ENCODE measurements at places on chromosomes 5 and 9.

DNA sequence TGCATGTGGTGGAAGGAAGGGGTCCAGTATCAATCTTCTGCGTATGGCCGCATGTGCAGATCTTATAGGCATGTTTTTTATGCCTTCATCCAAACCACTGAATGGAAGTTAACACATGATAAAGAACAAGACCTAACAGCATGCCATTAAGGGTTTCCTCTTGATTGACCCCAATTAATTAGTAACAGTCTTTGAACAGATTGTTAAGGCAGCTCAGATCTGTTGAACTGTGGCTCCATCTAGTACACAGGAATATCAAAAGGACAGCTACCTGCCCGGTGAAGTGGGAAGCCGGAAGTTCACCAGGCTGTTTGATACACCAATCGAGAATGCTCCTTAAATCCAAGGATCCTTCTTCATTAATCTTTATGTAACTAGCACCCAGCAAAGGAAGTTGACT lies 159.9 kb upstream of the ADAMTS16 start:
- no peaks in the 10 kb centered on the region for H3K4me1 ChIP-seq
- H3K27me3 ChIP-seq = no peaks in the 10 kb centered on the region
- DNase-seq = no peak
- H3K36me3 ChIP-seq = no peaks in the 10 kb centered on the region
- no peak overlapping the region for H3K4me3 ChIP-seq

GRCh38 chr9:6968271-6968670 lies 210.5 kb downstream of the KDM4C start:
- H3K4me3 ChIP-seq = no peak overlapping the region
- H3K27me3 ChIP-seq = no peaks in the 10 kb centered on the region
- no peaks in the 10 kb centered on the region for H3K36me3 ChIP-seq
- no peaks in the 10 kb centered on the region for H3K4me1 ChIP-seq

GRCh38 chr5:150144879-150145278 lies 10.8 kb downstream of the PDGFRB start:
- H3K27me3 ChIP-seq = no peaks in the 10 kb centered on the region
- H3K4me3 ChIP-seq = no peak overlapping the region
- no peaks in the 10 kb centered on the region for H3K36me3 ChIP-seq
- no peak for DNase-seq
- no peaks in the 10 kb centered on the region for H3K4me1 ChIP-seq

GRCh38 chr5:24817966-24818365 lies 173.2 kb upstream of the CDH10 start:
- H3K4me1 ChIP-seq = no peaks in the 10 kb centered on the region
- H3K4me3 ChIP-seq = no peak overlapping the region
- no peaks in the 10 kb centered on the region for H3K36me3 ChIP-seq
- H3K27me3 ChIP-seq = no peaks in the 10 kb centered on the region
- no peak for DNase-seq
- H3K27ac ChIP-seq = no peak overlapping the region

GRCh38 chr9:34047864-34048726 lies 592 bp downstream of the UBAP2 start:
- H3K27me3 ChIP-seq = no peaks in the 10 kb centered on the region
- H3K27ac ChIP-seq = peak overlapping the region; percentile 81
- peaks cover 3% of the 10 kb centered on the region for H3K4me1 ChIP-seq
- no peaks in the 10 kb centered on the region for H3K36me3 ChIP-seq

DNA sequence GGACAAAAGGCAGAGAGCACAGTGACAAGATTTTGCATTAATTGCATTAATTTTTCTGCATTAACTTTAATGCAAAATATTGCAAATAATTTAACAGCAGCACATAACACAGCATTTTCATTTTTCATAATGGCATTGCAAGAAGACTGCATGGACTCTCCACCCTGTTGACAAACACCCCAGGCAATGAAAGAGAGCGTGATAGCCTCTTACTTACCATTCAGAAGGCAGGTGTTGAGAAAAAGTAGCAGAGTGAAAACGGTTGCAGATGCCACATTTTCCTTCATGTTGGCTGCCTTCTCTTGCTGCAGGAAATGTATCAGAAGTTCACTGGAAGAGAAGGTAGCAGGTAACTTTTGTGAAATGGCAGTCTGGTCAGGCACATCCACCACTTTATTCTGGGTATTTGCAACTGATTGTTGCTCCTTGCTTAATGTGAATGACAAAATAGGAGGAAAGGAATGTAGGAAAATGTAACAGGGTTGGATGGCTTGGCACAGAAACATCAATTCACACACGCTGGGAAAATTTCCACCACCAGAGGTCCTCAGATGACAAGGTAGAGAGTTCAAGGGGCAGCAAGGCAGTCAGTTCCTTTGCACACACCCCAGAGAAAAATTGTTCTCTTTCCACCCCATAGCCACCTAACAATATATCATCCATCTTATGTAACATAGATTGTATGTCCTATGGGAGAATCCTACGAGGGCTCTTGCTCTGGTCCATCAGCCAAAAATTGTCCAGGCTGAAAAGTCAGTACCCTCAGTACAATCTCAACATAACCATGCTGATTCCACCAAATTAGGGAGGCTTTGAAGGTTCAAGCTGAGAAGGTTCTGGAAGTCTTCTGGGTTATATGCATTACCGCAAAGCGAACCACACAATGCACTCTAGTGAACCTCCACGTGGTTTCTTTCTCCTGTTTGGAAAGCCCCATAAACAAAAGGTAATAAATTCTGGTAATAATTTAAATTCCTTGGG lies 41.9 kb upstream of the AGXT2 start:
- H3K4me1 ChIP-seq = no peaks in the 10 kb centered on the region
- no peak overlapping the region for H3K4me3 ChIP-seq
- no peaks in the 10 kb centered on the region for H3K27me3 ChIP-seq
- no peaks in the 10 kb centered on the region for H3K36me3 ChIP-seq
- peak; percentile 82 for DNase-seq

DNA sequence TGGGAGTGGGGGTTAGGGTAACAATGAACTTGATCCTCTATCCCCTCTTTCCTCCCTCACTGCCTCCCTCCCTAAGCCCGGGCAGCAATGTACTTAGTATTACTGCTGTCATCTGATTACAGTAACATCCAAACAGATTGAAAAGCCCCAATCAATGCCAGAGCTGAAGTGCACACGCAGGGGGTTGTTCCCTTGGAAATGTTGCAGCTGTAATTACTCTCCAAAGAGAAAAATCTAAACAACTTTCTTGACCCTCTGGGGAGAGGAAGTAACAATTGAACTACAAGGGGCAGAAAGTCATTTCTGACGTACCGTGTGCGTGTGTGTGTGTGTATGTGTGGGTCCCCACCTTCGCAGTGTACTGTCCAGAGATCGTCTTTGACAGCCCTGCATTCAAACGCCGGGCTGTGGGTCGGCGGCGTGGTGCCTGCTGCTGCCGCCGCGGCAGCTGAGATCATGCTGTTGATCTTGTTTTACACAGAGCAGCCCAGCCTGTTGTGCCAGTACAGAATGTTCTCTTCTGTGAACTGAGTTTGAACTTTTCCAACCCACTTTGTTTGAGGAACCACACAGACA lies 66.0 kb upstream of the KLF9 start:
- H3K27ac ChIP-seq = peak overlapping the region; percentile 75
- H3K36me3 ChIP-seq = no peaks in the 10 kb centered on the region
- no peaks in the 10 kb centered on the region for H3K27me3 ChIP-seq
- no peak overlapping the region for H3K4me3 ChIP-seq
- H3K4me1 ChIP-seq = peaks cover 5% of the 10 kb centered on the region

DNA sequence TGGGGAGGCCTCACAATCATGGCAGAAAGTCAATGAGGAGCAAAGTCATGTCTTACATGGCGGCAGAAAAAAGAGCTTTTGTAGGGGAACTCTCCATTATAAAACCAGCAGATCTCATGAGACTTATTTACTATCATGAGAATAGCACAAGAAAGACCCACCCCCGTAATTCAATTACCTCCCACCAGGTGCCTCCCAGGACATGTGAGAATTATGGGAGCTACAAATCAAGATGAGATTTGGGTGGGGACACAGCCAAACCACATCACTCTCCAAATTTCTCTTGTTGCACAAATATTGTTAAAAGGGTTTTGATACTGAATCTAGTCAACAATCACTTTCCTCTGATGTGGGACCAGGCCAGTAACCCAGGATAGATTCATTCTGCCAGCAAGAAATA lies 1176.1 kb downstream of the CDH9 start:
- H3K36me3 ChIP-seq = no peaks in the 10 kb centered on the region
- H3K4me3 ChIP-seq = no peak overlapping the region
- H3K4me1 ChIP-seq = no peaks in the 10 kb centered on the region
- no peak for DNase-seq
- no peaks in the 10 kb centered on the region for H3K27me3 ChIP-seq
- H3K27ac ChIP-seq = no peak overlapping the region

DNA sequence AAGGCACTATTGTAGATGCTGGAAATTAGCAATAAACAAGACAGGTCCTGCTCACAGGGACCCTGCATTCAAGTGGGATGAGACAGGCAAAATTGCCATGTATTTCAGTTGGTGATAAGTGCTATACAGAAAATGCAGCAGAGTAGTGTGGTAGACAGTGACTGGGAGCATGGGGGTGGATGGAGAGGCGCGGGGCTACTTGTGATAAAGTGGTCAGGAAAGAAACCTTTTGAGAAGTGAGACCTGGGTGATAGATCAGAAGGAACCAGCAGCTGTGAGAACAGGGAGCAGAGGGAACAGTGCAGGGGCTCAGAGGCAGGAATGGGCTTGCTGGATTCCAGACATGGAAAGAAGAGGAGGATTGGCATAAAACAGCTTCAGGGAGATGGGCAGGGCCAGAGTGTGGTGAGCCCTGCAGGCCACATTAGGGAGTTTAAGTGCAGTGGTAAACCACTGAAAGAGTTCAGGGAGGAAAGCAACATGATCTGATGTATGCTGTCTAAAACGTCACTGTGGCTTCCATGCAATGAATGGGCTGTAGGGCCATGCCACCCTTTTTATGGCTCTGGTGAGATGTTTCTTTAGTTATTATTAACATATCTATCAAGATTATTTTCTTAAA lies 7.3 kb downstream of the CRHBP start:
- H3K27ac ChIP-seq = no peak overlapping the region
- H3K36me3 ChIP-seq = no peaks in the 10 kb centered on the region
- peaks cover 7% of the 10 kb centered on the region for H3K27me3 ChIP-seq
- H3K4me1 ChIP-seq = no peaks in the 10 kb centered on the region
- H3K4me3 ChIP-seq = no peak overlapping the region

GRCh38 chr5:32443145-32443540 lies 1.4 kb downstream of the ZFR start:
- H3K27me3 ChIP-seq = no peaks in the 10 kb centered on the region
- H3K4me1 ChIP-seq = peaks cover 10% of the 10 kb centered on the region
- no peak for DNase-seq
- no peaks in the 10 kb centered on the region for H3K36me3 ChIP-seq
- H3K27ac ChIP-seq = peak overlapping the region; percentile 94

DNA sequence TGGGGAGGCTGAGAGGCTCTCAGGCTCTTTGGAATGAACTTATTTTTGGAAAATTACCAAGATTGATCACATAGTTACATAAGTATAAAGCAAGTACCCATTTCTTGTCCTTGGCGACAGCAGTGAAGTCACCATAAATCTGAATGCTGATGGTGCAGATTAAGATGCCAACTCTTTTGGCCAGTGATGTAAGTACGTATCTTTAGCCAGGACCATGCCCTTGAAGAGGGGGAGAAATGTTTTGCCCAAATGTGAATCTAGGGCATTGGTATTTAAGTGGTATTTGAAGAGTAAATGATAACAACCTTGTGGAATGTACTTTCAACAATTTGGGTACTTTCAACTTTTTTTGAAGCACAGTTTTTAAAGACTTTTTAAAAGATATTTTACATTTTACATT lies 68.2 kb upstream of the RAD23B start:
- no peaks in the 10 kb centered on the region for H3K4me1 ChIP-seq
- no peak overlapping the region for H3K27ac ChIP-seq
- no peak overlapping the region for H3K4me3 ChIP-seq

- H3K27me3 ChIP-seq = no peaks in the 10 kb centered on the region
- no peak for DNase-seq
- H3K27ac ChIP-seq = no peak overlapping the region
- H3K4me1 ChIP-seq = no peaks in the 10 kb centered on the region
Observed at GRCh38 chr5:133347039-133347438, 265.3 kb downstream of the FSTL4 start.

- no peaks in the 10 kb centered on the region for H3K36me3 ChIP-seq
- peak; percentile 4 for DNase-seq
Observed at GRCh38 chr5:2196416-2196815, 313.7 kb upstream of the IRX4 start.

GRCh38 chr5:31861601-31862000 lies 222.7 kb downstream of the PDZD2 start:
- no peaks in the 10 kb centered on the region for H3K27me3 ChIP-seq
- DNase-seq = no peak
- no peaks in the 10 kb centered on the region for H3K4me1 ChIP-seq
- no peak overlapping the region for H3K27ac ChIP-seq
- H3K4me3 ChIP-seq = no peak overlapping the region

GRCh38 chr5:154273028-154273617 lies 82.6 kb downstream of the GALNT10 start:
- H3K4me3 ChIP-seq = no peak overlapping the region
- DNase-seq = peak; percentile 39
- no peak overlapping the region for H3K27ac ChIP-seq
- no peaks in the 10 kb centered on the region for H3K36me3 ChIP-seq
- H3K27me3 ChIP-seq = no peaks in the 10 kb centered on the region

DNA sequence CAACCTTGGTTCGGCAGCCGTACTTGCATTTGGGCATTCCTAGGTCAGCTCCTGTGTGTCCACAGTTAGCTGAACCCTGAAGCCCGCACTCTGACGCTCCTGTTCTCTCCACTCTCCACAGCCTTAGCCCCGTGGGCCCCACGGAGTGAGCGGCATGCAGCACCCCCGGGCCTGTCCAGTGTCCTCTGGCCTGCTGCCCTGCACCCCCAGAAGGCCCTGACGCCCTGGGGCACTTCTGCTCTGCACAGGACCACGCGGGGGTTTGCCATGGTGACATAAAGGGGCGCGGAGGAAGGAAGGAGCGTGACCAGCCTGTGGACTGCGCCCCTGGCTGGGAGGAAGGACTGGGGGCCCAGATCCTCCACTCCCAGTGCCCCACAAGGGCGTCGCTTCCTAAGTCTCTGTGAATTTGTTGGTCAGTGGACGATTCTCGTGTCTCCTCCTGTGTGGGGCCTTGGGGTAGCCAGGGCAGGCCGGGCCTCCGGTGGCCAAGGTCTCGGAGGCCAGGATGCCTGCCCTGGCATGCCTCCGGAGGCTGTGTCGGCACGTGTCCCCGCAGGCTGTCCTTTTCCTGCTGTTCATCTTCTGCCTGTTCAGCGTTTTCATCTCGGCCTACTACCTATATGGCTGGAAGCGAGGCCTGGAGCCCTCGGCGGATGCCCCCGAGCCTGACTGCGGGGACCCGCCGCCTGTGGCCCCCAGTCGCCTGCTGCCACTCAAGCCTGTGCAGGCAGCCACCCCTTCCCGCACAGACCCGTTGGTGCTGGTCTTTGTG lies 13.0 kb downstream of the NDST1 start:
- no peak overlapping the region for H3K4me3 ChIP-seq
- no peaks in the 10 kb centered on the region for H3K27me3 ChIP-seq
- H3K27ac ChIP-seq = no peak overlapping the region
- no peaks in the 10 kb centered on the region for H3K36me3 ChIP-seq
- DNase-seq = no peak
- H3K4me1 ChIP-seq = peaks cover 18% of the 10 kb centered on the region

DNA sequence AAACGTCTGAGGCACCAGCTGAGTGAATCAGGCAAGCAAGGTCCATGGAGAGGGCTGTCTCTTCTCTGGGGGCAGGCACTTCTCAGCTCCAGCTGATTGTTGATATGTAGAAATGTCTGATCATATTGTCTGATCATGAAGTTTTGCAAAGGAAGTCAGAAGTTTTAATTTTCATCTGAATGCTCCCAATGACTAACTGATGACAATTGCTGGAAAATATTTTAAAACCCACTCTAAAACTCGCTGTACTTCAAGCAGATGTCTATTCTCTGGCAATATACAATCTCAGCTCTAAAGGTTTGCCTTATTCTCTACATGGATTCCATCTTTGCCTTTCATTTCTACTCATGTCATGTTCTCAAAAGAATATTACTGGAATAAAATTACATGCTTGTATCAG lies 12.7 kb downstream of the PLK2 start:
- H3K4me1 ChIP-seq = no peaks in the 10 kb centered on the region
- no peaks in the 10 kb centered on the region for H3K36me3 ChIP-seq
- no peak overlapping the region for H3K27ac ChIP-seq
- DNase-seq = no peak
